Stimulated activated CD4-positive, alpha-beta T cell treated with anti-CD3 and anti-CD28 coated beads, Interleukin-12 subunit alpha, Interleukin-12 subunit beta, amount 100 ng/mL, for 4 hours (primary cell): ENCODE measurements at places on chromosomes 13 and 19.
A peak's percentile ranks its signal among the peaks of the same experiment; 100 is the strongest.

- no peak for DNase-seq
Observed at GRCh38 chr13:44434766-44435141, 61.1 kb downstream of the SERP2 start.

GRCh38 chr19:47324502-47324901, 7.5 kb upstream of the C5AR2 start:
- no peak for DNase-seq

DNA sequence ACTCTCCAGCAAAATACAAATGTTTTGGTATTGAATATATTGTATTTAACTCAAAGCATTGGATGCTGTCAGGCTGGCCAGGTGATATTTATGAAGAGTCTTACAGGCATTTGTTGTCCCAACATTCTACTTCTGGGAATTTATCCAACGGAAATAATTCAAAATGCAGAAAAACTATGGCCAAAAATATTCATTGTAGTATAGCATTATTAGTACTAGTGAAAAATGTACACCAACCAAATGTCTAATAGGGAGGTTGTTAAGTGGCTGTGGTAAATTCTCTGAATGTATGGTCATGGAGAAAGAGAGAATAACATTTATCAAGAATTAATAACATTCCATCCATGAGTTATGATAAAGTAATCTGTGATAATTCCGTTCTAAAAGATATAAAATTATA, 38.6 kb upstream of the GAS6 start:
- no peak for DNase-seq

DNA sequence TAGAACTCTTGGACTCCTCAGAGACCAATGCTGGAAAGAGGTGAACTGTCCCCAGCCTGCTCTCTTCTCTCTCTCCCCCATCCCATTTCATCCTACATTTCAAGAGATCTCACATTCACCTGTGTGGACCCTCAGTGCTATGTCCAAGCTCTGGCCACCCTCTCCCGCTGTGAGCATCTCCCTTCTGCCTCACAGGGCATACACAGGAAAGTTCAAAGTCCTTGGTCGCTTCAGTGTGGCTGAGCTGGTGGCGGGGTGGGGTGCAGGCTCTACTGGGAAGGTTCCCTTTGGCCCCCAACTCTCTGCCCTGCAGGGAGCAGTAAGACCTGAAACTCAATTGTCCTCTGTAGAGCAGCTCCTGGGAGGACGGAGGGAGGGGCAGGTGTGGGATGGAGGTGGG, 27.0 kb downstream of the SPTBN4 start:
- no peak for DNase-seq

DNA sequence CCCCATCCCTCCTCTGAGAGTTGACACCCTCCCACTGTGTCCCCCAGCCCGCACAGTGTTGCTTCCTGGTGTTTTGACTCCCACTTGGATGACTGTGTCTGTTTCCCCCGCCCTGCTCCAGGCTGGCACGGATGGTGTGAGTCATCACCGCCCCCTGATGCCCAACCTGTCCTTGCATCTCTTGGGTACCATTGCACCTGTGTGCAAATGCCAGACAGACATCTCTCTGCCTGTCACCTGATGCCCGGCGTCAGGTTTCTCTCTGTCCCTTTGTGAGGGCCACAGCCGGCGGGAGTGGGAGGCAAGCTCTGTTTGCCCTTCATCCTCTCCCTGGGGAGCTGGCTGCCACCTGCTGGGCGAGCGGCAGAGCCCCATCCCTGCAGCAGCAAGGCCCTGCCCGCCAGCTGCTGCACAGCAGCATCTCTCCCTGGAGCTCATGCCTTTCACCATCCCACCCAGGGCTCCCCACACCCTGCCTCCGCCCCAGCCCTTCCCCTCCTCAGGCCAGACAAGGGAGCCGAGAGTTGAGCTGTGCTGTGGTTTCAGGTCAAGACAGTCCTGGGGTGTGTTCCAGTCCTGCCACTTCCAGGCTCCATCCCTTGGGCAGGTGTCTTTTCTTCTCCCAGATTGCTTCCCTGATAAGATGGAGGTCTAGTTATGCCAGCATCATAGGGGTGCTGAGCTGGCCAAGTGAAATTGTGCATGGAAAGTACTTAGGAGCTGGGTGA, 29.7 kb downstream of the NKPD1 start:
- DNase-seq, result no peak

- no peak for DNase-seq
Observed at GRCh38 chr13:36347531-36348210, 1.5 kb upstream of the SPART start.

- DNase-seq, result peak; percentile 22
Observed at GRCh38 chr19:6060600-6061375, 49.5 kb downstream of the RFX2 start.

DNA sequence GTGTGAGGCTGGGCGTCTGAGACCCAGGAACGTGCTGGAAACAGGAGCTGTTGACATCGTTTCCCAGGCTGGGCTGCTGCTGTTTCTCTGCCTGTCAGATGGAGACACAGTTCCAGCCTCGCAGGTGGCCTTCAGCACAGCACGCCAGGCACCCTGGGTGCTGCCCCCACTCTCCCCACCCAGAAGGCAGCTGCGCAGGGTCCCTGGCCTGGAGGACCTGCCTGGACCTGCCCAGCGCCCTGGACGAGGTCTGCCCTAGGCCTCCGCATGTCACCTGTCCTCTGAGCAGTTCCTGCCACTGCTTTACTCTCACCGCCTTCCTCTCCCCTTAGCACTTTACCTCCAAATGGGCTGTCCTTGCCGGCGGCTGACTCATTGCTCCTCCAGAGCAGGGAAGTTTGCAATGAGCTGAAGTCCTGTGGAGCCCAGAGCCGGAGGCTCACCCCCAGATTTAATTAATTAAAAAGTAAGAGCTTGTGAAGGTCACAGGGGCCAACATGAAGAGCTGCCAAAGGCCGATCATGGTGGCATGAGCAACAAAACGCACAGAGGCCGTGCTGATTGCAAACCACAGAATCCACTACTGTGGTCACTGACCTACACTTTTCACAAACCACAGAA, 32.2 kb downstream of the C13orf46 start:
- DNase-seq, result no peak

DNA sequence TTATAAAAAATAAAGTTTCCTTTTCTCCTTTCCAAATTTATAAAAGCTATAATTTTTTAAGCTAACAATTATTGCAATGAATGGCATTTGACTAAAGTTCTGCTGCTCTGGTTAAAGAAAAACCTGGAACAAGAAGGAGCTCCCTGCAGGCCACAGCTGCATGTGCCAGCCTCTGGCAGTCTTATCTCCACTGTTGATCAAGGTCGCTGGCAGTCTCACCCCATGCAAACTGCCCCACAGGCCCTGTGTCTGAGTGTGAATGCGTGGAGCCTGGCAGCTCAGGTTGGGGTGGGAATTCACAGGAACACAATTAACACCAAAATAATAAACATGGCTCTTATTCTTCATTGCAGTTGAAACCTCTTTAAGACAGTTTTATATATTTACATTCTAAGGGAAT, 30.2 kb upstream of the FREM2 start:
- DNase-seq, result no peak

DNA sequence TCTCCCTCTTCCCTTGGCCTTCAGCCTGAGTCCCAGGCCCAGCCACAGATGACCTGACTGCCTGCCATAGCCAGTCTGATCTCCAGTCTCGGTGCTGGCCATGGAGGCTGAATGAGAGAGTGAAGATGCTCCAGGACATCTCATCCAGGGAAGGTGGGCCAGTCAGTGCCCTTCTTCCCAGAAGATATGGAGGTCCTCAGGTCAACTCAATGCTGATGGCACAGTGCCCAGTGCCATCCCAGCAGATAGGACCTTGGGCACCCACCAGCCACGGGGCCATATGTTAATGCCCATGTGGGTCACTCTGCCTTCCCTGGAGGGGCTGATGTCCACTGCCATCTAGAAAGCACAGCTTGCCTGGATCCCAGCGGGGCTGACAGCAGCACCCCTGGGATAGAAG, 7.2 kb downstream of the VSTM2B start:
- DNase-seq, result no peak

GRCh38 chr13:95536632-95537241, 15.8 kb upstream of the CLDN10 start:
- no peak for DNase-seq

DNA sequence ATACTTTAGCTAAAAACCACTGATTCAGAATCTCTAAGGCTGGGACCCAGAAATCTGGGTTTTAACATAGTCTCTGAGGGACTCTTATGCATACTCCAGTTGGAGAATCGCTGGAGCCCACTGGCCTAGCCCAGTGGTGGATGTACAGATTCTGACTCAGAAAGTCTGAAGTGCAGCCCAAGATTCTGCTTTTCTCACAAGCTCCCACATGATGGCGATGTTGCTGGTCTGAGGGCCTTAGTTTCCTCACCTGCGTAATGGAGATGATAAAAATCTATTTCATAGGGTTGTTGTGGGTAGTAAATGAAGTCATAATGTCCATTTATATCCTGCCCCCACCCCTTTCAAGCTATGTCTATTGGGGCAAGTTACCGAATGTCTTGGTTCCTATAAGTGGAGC, 7.7 kb upstream of the CDADC1 start:
- DNase-seq, result no peak

GRCh38 chr19:28051047-28051446, 1161.9 kb downstream of the UQCRFS1 start:
- no peak for DNase-seq

DNA sequence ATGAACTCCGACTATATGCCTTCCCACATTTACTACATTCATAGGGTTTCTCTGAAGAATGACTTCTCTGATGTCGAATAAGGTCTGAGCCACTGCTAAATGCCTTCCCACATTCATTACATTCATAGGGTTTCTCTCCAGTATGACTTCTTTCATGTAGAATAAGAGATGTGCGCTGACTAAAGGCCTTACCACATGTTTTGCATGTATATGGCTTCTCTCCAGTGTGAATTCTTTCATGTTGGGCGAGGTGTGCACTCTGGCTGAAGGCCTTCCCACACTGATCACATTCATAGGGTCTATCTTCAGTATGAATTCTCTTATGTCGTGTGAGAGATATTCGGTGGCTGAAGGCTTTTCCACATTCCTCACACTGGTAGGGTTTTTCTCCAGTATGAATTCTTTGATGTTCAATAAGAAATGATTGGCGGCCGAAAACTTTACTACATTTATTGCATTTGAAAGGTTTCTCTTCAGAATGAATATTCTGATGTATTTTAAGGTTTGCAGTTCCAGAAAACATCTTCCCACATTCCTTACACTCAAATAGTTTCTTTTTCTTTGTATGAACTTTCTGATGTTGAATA, 35.8 kb downstream of the ZNF667 start:
- no peak for DNase-seq

DNA sequence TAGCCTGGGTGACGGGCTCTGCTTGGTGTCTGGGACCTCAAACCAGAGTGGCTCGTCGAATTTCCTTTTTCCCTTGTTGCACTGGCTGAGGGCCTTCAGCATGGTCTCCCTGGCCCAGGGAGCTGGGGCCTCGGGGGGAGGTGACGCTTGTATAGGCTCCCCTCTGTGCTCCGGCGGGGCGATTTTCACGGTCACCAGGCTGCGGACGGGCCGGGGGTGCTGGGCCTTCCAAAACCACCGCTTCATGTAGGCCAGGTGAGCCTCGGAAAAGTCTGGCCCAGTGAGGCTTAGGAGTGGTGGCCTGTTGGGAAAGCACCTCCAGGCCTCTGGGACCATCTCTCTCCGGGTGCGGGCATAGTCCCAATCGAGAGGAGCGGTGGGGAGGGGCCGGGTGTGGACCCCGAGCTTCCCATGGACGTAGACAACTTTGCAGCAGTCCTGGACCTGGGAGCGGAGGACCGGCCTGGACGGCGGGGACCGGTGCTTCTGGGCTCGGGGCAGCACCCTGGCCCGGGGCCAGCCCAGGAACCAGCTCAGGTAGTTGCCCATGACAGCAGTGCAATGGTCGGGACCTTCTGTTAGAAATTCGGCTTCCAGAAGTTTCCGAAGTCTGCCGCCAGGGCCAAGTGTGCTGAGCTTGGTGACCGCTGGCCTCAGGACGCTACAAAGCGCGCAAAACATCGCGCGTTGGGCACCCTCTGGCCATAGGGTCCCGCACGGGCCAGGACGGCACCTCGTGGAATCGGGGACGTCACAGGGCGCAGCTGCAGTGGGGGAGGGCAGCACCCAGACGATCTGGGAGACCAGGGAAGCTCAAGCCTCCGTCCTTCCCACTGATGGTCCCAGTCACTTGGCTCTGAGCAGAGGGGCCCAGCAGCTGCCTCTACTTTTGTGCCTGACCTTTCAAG, 41.6 kb upstream of the MTUS2 start:
- DNase-seq, result no peak

DNA sequence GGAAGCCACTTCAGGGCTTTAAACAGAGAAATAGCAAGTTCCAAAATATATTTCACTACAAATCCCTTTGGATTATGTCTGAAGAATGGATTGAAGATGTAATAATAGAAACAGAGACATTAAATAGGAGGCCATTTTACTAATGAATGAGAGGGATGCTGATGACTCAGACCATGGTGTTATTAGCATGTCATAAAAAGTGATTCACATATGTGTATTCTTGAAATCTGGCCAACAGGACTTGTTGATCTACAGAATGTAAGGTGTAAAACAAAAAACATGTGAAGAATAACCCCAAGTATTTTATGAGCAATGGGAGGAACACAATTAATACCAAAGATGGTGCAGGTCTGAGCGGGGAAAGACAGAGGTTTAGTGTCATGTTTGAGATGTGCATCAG, 873.7 kb downstream of the SLITRK5 start:
- no peak for DNase-seq

DNA sequence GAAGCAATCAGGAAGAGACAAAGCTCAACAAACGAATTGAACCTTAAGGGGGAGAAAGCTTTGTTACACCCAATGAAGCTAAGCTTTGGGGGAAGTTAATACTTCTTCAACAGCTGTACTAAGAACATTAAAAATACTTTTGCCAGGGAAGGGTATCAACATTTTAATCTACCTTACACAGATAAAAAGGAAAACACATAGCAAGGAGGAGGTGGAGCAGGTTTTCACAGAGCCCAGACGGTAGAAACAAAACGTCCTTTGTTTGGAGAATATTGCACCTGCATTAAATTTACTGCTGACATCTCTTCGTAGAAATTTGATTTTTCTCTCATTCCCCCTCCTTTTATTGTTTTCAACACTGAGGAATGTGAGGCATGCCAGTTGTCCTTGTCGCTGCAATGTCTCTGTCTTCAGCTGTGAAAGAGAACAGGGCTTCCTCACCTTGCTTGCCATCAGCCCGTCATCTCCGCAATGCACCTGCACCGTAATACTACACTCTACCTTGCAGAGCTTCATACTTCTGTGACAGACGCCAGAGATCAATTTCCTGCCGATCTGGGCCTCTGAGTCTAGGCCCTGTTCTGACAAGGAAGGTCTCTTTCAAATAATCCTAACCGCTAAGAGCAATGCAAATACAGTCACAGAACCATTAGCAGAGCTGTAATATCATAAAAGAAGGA, 270.8 kb downstream of the SPRY2 start:
- no peak for DNase-seq

DNA sequence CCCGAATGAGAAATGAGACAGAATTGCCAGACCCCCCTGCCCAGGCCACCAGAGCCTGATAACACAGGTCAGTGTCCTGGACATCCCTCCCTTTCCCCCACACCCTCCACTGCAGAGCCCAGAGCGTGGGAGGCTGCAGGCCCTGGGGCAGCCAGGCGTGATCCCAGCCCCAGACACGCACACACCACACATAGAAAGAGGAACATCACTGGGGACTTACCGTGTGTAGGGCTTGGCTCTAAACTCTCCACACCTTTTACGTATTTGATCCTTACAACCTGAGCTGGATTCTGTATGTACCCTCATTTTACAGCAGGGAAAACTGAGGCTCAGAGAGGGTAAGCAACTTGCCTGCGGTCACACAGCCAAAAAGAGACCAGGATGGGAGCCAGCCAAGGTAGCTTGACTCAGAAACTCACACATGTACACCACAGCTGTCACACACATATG, 334 bp upstream of the ANGPTL6 start:
- no peak for DNase-seq

GRCh38 chr13:31115616-31116015, 46.1 kb downstream of the HSPH1 start:
- DNase-seq, result no peak

- DNase-seq, result peak; percentile 3
Observed at GRCh38 chr13:28574617-28575142, 79.8 kb upstream of the FLT1 start.
